Right ventricle myocardium superior (tissue), 1 donor: ENCODE measurements at places on chromosomes 2 and 18.

DNA sequence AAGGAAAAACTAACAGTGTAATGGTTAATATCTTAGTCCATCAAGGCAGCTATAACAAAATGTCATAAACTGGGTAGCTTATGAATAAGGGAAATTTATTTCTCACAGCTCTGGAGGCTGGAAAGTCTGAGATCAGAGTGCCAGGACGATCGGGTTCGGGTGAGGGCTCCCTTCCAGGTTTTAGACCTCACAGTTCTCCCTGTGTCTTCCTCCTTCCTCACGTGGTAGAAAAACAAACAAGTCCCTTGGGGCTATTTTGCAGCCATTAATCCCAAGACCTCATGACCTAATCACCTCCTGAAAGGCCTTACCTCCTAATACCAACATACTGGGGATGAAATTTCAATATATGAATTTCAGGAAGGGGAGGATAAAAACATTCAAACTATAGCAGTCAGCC, 455.9 kb downstream of the CNTNAP5 start:
- DNase-seq: no peak

GRCh38 chr2:122486705-122487415, 731.4 kb downstream of the TSN start:
- no peak for DNase-seq

GRCh38 chr2:54499661-54500060, 43.5 kb downstream of the SPTBN1 start:
- no peak for DNase-seq

DNA sequence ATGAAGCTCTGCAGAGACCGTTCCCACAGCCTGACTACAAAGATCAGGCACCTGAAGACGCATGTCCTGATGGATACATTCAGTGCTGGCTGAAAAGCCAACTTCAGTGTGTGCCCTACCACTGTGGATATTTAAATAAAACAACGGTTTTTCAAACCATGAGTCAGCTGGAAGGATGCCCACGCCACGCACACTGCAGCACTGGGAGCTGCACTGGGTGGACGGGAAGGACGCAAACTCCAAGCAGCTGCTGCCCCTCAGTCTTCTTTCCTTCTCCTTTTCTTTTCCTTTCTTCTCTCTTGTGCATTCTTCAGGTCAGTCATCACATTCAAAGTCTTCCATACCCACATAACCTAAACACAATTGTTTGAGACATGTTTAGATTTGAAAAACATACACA, 7.9 kb downstream of the TMEM18 start:
- DNase-seq: peak; percentile 20

DNA sequence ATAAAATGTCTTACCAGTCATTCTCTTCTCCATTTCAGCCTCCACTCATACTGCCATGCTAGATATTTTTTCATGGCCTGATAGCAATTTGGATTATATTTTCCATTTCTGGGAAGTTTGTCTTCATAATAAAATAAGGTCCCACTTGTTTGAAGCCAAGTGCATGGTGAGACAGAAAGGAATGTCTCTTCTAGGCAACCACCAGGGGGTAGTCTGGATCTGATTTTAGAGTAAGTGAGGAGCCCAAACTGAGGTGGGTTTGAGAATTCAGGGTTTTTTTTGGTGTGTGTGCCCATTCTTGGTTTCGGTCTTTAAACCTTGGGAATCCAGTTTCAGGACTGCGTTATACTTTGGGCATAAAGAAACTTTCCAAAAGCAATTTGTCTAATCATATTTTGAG, 315.5 kb downstream of the RPRM start:
- no peak for DNase-seq

DNA sequence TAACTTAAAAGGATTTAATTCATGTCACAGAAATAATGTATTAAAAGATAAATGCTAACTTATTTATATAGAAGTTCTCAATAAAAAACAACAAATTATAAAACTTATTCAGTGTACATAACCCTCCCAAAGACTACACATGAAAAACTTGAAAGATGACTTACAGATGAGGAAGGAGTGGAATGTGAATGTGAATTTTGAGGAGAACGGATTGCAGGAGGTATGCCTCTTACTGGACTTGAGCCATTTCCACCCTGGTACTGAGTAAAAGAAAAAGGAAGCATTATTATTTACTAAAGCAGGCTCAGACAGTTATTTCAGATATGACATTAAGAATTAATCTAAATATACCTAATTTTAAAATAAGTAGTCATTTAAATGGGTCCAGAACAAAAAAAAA, 104.4 kb downstream of the TLK1 start:
- no peak for DNase-seq

DNA sequence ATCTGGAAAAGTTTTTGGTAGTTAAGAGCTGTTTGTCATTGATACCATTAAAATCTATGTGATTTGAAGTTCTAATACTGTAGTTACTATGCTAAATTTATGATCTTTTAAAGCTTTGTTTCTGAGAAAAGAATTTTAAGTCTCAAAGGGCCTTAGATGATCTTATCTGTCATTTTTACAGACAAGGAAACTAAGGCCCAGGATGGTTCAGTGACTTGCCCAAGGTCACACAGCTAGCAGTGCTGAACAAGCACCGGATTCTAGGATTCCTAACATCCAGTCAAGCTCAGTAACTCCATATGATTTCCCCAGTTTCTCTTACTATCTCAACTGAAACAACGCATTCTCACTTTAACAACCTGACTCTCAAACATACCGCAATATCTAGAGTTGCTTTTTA, 37.7 kb downstream of the PELI1 start:
- DNase-seq: no peak

DNA sequence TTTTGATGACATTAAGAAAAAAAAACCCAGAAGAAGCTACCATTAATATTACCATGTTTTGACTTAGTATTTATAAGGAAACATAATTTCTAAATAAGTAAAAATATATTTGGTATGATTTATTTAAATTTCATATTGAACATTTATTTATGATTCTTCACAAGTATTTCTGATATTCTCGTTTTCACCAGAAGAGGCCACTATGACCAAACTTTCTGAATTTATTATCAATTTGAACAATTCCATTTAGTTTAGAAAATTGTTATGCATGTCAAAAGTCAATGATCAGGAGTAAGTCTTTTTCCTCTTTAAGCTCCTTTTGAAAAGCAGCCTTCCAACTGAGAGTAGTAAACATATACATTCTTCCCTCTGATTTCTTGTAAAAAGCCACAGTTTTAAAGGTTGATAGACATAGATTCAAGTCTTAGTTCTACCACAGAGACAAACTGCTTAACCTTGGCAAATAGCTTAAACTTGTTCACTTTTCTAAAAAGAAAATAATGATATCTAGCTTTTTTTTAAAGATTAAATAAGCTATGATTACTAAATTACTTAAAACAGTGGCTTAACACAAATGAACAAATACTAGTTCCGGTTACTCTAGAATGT, 329.9 kb downstream of the TRIB2 start:
- DNase-seq: no peak

- DNase-seq: no peak
These were observed 276 bp downstream of the NFE2L2 start for GRCh38 chr2:177264209-177264692.

GRCh38 chr2:146244131-146244530, 1600.7 kb upstream of the ACVR2A start:
- DNase-seq: no peak

DNA sequence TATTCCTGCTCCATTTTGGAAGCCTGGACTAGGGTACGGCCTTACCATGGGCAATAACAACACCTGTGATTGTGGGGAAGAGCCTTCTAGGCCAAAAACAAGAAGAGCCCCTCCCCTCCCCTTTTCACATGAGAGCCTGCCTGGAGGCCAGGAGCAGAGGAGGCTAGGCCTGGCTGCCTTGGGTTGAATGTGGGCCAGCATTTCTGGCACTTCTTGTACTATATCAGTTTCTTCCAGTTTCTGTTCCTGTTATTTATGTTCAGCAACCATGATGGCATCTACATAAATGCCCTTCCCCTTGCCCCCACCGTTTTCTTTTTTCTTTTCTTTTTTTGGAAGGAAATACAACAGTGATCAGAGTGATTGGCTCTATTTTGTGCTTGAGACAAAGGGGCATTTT, 58.4 kb downstream of the KCTD18 start:
- DNase-seq: no peak

DNA sequence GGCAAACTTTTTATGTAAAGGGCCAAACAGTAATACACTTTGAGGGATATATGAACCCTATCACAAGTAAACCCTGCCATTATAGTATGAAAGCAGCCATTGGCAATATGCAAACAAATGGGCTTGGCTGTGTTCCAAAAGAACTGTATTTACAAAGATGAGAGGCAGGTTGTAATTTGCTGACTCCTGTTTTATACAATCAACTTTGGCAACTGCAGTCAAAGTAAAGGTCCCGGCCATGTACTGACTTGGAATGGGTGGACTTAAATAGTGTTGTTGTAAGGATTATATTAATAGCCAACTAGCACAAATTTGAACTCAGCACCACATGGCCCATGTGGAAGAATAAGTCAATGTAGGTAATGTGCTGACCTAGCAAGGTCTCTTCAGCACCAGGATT, 223.4 kb downstream of the WDPCP start:
- no peak for DNase-seq

- no peak for DNase-seq
These were observed 189.0 kb downstream of the GALNT1 start for GRCh38 chr18:35770376-35771014.

DNA sequence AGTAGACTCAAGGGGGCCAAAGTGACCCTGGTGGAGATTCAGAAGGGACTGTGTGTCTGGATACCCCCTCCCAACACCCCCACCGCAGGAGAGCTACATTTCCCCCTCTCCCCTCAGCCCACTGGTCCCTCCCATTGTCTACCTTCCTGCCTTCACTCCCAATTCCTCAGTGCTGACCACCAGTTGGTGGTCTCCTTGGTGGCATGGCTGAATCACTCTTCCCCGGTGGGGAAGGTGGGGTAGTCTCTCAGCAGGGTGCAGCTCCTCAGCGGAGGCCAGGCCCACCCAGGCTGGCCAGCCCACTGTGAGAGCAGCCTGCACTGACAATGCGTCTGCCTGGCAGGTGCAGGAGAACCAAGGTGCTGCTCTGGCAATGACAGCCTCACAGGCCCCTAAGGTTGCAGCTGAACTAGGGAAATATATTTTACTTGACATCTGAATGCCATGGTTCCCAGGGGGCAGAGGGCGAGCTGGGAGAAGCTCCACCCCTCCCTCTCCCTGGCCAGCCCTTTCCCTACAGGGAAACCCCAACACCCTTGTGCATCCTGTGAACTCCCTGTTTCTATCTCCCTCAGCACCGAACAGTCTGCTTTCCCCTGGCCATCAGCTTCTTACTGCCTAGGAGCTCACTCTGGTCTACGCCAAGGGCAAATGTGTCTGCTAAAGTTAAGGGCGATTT, 62.6 kb upstream of the PAX8 start:
- DNase-seq: no peak

GRCh38 chr2:59390581-59390980, 1149.5 kb upstream of the FANCL start:
- no peak for DNase-seq

GRCh38 chr2:68458981-68459380, 8.1 kb downstream of the FBXO48 start:
- DNase-seq: no peak

DNA sequence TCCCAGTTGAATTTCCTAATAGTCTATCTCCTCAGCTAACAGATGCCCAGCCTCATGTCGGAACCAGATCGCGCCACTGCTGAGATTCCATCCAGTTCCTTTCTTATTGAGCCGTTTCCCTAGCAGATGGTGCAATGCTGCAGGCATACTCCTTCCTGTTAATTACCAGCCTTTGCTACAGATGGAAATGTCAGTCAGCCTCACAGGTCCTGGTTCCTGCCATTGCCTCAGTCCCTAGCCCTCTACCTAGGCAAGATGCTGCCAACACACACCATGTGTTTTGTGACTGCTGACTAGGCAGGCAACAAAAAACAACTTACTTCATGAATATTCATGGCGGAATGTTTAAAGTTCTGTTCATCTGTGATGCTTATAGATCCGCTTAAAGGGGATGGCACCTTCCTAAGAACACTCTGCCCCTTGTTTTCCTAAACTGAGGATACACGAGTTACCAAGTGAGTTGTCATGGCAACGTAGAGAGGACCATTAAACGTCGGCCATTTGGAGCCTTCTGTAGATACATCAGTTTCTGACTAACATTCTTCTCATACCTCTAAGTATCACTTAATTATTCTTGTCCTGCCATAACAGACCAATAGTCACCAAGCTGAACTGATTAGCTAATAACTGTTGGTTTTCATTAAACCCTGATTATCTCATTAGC, 749.5 kb downstream of the RNF144A start:
- no peak for DNase-seq

- no peak for DNase-seq
These were observed 25.2 kb upstream of the TAF1B start for GRCh38 chr2:9818097-9818496.

DNA sequence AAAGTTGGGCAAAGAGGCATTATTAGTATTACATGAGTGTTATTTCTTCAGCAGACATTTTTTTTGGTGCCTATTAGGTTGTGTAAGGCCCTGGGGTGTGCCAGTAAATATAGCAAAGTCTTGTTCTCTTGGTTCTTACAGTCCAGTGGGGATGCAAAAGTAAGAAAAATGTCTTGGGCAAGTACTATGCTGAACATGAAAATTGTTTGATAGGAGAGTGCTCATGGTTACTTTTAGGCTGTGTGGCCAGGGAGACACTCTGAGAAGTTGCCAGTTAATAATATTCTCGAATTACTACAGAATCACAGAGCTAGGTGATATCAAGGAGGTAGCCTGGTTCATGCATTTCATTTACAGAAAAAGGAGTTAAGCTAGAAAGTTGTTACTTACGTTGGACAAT, 1.9 kb downstream of the AGFG1 start:
- DNase-seq: no peak

- DNase-seq: no peak
These were observed 265.3 kb downstream of the PAX3 start for GRCh38 chr2:222033541-222033940.

DNA sequence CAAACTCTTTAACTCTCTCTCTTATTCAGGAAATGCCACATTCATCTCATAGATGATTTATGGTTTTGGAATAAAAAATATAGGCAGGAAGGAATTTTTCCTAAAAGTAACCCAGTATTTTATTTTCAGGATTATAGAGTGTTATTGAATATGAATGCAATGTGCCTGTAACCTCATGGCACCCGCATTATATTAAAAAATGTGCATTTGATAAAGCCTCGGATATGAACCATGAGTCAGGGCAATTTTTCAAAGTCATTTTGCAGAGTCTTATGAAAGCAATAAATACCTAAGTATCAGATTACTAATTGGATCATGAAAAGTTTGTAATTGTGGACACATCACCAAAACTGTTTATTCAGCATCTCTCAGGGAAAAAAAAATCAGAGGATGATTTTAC, 573.8 kb downstream of the TSN start:
- DNase-seq: no peak

GRCh38 chr18:741931-742512, 29.6 kb upstream of the ENOSF1 start:
- no peak for DNase-seq

DNA sequence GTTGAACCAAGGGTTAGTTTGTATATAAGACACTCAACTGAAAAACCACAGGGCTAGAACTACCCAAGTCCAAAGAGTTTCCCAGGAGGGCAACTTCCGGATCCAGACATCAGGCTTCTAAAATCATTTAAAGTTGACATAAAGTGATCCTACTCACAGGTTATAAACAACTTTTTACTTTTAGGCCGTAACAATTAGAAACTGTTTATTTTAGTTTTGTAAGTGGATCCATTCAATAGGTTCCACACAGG, 454.6 kb downstream of the MEIS1 start:
- DNase-seq: no peak

- DNase-seq: no peak
These were observed at the start of gene SOX11 for GRCh38 chr2:5691985-5692529. TSS of gene SOX11 (plus strand) at chr2:5692384. CDS start at chr2:5692722, 338 bp downstream.

GRCh38 chr2:48048476-48049171, 142.3 kb upstream of the FBXO11 start:
- DNase-seq: no peak

- DNase-seq: no peak
These were observed 119.1 kb downstream of the FSIP2 start for GRCh38 chr2:185857691-185858090.
